ENCODE measurements at places on chromosomes 5 and 9.

GRCh38 chr9:3186751-3187150 lies 339.1 kb downstream of the RFX3 start:
- DNase-seq: no peak

- no peak for DNase-seq
These were observed 1059.8 kb upstream of the DMAC1 start for GRCh38 chr9:8859416-8859815.

DNA sequence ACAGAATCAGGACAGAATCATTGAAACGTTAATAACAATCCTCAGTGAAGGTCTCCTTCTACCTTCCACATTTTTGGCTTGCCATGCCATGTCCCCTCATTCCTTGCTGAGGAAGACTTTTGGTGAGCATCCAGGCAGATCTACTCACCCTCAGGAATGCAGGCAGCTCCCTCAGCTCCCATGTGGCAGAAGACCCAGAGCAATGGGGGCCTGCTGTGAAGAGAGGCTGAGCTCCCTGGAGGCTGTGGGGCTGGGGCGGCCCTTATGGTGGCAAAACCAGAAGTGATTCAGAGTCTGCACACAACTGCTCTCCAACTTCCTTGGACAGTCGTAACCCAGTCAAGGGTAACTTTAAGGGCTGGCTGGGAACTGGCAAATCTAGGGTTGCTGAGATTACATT lies 247.2 kb upstream of the EFNA5 start:
- no peak for DNase-seq

DNA sequence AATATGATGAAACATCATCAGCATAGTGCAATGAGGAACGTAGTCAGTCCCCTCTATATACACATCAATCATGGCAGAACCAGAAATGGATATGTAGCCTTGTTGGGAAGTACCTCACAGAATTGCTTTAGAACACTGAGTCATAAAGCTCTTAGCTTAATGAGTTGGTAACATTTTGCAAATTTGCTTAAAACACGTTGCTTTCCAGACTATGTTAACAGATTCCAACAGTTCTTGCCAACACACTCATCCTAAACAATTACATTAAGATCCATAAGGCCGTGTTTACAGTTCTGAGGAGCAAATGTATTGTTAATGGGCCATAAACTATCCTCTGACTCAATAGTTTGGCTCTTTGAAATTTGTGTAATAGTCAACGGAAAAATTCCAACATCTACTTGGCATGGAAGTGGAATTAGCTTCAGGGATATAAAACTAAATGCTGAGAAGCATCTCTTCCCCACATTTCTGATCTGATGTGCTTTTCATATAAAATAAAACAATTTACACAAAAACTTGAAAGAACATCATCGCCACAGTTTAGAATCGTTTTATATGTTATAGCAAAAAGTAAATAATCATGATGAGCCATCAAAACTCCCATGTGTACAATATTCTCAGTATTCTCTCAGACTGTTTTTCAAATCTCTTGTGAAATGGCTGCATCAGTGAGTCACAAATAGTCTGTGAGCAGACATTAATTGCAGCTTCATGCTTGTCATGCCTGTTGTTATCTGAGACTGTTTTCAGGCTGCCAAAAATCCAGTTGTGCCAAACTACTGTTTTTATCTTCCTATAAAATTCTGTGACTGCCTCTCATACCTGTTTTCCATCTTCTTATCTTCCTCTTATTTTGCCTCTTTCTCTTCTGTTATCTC lies 291.9 kb downstream of the COX7C start:
- DNase-seq: no peak

- DNase-seq: no peak
These were observed 1056.8 kb downstream of the MAT2B start for GRCh38 chr5:164561933-164562872.

DNA sequence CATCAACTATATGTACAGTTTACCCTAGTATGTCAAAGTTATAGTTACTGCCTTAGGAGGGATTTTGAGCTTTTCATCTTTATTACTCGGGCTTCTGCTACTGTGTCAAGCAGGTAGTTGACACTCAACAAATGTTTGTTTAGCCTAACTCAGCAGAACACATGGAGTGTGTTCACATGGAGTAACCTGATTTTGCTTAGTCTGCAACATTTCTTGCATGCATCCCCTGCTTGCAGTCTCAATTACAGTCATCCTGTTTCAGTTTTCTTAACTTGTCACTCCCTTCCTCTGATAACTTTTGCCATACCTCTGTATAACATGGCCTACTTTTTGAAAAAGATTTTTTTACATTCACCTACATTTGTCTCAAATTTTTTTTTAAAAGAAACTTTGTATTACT lies 135.5 kb downstream of the NMUR2 start:
- DNase-seq: no peak

GRCh38 chr9:70263421-70263820 lies 4.6 kb downstream of the SMC5 start:
- no peak for DNase-seq

DNA sequence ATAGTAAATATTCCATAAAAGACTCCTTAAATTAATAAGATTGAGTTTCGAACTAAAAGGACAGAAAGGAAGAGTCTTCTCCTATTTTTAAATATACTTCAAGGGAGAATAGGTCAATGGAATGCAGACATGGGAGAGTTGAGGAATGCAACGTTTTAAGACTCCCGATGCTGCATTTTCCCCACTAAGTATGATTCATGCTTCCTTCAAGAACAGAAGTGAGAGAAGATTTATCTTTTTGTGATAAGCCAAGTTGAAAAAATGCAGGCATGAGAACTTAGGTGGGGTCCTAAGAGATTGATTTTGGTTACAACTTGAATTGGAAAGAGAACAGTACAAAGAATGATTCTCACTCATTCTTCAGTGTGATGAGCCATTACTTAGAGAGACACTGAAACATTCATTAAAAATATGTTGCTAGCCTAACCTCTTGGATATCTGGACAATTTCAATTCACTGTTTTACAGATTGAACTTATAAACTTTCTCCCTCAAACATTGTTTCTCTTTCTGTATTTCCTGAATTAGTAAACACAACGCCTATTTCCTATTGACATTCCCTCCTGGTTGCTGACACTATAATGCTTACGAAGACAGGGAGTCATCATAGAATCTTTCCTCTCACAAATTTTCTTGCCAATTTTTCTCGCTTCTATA lies 1666.1 kb upstream of the WWC1 start:
- DNase-seq: no peak

DNA sequence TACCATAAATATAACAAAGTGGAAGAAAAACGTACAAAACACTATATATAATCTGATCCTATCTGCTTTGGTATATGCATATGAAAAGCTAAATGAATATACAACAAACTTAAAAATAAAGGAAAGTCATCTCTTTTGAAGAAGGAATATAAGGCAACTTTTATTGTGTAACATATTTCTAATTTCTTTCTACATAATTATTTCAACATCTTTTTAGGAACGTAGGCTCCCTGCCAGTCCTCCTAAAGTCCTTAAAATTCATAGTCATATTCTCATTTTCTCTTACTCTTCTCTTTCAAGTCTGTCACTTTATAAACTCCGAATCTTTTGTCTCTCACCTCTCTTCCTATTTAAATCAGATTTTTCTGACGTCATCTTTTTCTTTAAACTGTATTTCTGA lies 9.6 kb downstream of the DEPDC1B start:
- no peak for DNase-seq

- DNase-seq: no peak
These were observed 6.8 kb downstream of the TMEM250 start for GRCh38 chr9:136111910-136112309.

GRCh38 chr5:14286007-14286406 lies 142.9 kb downstream of the TRIO start:
- no peak for DNase-seq

DNA sequence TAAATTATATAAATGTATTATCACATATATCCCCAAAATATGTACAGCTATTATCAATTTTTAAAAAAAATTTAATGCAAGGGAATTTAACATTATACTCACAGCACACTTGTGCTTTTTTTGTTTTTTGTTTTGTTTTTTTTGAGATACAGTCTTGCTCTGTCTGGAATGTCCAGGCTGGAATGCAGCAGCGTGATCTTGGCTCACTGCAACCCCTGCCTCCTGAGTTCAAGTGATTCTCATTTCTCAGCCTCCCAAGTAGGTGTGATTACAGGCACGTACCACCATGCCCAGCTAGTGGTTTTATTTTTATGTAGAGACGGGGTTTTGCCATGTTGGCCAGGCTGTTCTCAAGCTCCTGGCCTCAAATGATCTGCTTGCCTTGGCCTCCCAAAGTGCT lies 58.3 kb downstream of the GLIS3 start:
- DNase-seq: no peak

DNA sequence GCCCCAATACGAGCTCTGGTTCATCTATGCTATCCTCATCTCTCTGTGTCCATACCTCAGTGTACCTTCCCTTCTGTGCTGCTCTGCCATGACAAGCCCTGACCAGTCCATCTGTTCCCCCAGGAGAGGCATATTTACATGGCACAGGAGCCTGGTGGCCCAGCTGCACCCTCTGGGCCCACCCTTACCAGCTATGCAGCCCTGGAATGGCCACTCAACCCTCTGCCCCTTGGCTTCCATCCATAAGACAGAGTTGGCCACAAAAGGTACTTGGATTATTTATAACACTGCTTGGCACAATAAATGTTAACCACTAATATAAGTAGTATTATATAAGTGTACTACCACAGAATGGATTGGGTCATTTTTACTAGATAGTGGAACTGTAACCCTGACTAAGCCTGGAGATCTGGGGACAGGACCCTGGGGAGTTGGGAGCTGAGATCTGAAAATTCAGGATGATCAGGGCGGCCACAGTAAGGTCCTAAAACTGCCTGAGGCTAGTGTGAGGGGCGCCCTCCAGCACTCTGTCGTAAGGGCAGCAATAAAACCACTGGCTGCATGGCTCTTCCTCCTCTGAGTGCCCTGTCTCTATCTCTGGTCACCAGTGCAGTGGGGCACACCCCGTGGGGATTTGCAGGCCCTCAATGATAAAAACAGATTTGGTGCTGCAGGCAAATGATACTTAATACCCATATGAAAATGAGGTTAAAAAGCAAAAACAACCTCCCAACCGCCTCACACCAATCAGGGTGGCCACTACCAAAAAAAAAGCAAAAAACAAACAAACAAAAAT lies 65.8 kb downstream of the SEMA4D start:
- DNase-seq: no peak

DNA sequence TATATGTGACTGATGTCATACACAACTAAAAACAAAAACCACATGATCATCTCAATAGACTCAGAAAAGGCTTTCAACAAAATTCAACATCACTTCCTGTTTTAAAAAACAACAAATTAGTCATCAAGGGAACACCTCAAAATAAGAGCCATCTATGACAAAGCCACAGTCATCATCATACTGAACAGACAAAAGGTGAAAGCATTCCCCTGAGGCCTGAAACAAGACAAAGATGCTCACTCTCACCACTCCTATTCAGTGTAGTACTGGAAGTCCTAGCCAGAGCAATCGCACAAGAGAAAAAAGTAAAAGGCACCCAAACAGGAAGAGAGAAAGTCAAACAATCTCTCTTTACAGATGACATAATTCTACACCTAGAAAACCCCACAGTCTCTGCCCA lies 893.5 kb upstream of the EDIL3 start:
- no peak for DNase-seq

- no peak for DNase-seq
These were observed 1.5 kb downstream of the GPR21 start for GRCh38 chr9:123034881-123035510.

- DNase-seq: no peak
These were observed 76.0 kb upstream of the DAP start for GRCh38 chr5:10836986-10837385.

GRCh38 chr9:113524468-113524867 lies 60.9 kb downstream of the RGS3 start:
- DNase-seq: no peak

- peak; percentile 28 for DNase-seq
These were observed 33.5 kb downstream of the CSNK1G3 start for GRCh38 chr5:123545506-123545905.

GRCh38 chr5:39698838-39699560 lies 274.2 kb upstream of the DAB2 start:
- no peak for DNase-seq

DNA sequence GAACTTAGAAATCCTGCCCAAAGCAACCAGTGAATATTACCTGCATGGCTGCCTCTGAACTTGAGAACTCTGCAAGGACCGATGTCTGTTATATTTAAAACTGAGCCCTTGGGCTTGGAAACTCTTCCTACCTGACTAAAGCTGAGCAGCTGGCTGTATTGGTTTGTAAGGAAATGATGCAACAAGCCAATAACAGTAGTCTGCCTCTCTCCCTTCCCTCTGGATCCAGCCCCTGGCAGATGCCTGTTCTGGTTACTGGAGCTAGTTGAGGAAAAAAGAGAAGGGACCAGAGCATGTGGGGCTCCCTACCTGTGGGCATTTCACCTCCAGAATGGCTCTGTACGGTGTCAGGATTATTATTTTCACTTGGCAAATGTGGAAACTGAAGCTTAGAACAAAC lies 34.7 kb downstream of the SH3RF2 start:
- no peak for DNase-seq

GRCh38 chr9:136964171-136964689 lies 12.2 kb downstream of the LCN12 start:
- DNase-seq: peak; percentile 83

GRCh38 chr5:8908055-8908683 lies 637.7 kb downstream of the SEMA5A start:
- peak; percentile 66 for DNase-seq

DNA sequence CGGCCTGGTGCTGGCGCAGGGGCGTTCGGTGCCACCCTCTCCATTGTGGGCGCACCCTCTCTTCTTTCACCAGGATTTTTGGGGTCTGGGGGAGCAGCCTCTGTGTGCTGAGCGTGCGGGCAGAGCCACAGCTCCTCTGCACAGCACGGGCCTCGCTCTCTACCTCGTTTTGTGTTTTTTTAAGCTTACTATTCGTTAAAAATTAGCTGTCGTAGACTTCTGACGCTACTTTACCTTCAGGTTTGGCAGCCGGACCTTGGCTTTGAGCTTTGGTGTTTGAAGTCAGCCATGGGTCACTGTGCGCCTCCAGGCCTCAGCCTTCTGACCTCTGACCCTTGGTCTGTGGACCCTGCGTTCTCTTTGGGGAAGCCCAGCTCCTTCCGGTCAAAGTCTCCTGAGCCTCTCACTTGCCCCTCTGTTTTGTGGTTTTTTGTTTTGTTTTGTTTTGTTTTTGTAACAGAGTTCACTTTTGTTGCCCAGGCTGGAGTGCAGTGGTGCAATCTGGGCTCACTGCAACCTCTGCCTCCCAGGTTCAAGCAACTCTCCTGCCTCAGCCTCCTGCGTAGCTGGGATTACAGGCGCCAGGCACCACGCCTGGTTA lies 88.2 kb upstream of the CACNA1B start:
- DNase-seq: no peak

DNA sequence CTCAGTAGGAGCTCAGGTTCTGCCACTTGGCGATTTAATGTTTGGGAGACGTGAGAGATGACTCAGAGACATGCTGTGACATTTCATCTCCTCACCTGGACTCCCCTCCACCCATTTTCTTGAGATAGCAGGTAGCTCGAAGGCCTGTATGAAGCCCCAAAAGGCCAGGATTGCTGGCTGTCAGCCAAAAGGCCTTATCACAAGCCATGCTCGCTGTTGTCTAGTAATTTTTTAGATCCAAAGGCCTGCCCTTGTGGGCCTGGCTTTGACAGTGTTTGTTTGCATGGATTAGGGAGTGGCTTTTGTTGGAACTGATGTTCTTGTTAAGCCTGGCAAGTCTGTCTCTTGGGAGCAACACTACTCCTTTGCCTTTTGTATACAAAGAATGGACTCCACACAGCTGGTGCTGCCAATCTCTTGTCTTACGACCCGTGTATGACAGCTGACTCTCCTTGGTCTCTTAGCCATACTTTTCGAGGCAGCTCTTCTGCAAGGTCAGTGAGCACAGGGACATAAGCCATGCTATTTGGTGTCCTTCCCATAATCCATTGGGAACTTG lies 22.7 kb downstream of the CAVIN4 start:
- peak; percentile 12 for DNase-seq

GRCh38 chr5:5615569-5615968 lies 193.1 kb downstream of the ICE1 start:
- DNase-seq: no peak
